ENCODE measurements at places on chromosomes 5 and 9. TPM values are rescaled to one million over a fixed set of nuclear protein-coding genes. Genes with fewer than 3 reads are reported as not detected.
A peak's percentile ranks its signal among the peaks of the same experiment; 100 is the strongest.

GGTA1 gene
- total RNA-seq, result not detected

PMPCA gene
- 63.6 TPM for total RNA-seq

DNA sequence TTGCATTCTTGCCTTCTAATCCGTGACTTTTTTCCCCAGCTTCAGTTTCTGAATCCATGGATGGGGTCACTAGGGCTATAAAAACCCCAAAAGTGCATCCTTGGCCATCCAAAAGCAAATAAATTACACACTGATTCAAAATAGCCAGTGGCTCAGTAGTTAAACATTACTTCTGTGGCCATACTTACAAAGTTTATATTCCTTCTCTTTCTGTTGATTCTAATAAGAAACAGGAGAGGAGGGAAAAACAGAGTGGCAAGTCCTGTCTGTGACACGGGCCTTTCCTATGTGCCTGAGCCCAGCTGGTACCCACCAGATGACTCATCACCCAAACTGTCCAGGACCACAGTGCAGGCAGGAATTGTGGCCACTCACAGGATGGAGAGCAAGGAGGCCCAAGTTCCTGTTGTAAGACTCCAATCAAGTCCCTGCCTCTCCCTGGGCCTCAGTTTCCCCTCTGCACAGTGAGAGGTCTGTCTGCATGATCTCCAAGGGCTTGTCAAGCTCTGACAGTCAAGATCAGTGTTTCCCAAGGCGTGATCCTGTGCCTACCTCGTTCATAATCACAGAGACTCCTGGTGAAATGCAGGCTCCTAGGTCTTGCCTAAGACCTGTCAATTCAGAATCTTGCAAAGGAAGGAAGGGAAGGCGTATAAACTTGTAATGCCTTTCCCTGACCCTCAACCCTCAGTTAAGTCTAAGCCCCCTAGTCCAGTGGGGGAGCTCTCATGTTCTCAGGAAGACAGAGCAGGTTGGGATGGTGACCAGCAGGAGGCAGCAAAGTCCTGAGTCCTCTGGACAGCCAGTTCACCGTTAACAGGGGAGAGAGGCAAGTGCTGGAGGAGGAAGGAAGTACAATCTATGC, 29.5 kb downstream of the TNIP1 start:
- peaks cover 11% of the 10 kb centered on the region for H3K4me1 ChIP-seq
- peaks cover 13% of the 10 kb centered on the region for H3K36me3 ChIP-seq
- H3K27ac ChIP-seq, result peak overlapping the region; percentile 31
- no peak overlapping the region for H3K4me3 ChIP-seq
- H3K27me3 ChIP-seq, result no peaks in the 10 kb centered on the region

GRCh38 chr5:23035555-23036090, 182.5 kb upstream of the CDH12 start:
- no peak overlapping the region for H3K4me3 ChIP-seq
- no peak overlapping the region for H3K27ac ChIP-seq
- DNase-seq, result no peak
- H3K4me1 ChIP-seq, result no peaks in the 10 kb centered on the region
- H3K36me3 ChIP-seq, result no peaks in the 10 kb centered on the region

ORM2 gene
- total RNA-seq, result 3.2 TPM

GRCh38 chr9:114238891-114239875, 83.7 kb upstream of the ORM1 start:
- H3K4me3 ChIP-seq, result no peak overlapping the region
- peak overlapping the region; percentile 39 for H3K27ac ChIP-seq
- H3K4me1 ChIP-seq, result peaks cover 4% of the 10 kb centered on the region
- peaks cover 22% of the 10 kb centered on the region for H3K36me3 ChIP-seq

CD274 gene
- 0.55 TPM for total RNA-seq

DNA sequence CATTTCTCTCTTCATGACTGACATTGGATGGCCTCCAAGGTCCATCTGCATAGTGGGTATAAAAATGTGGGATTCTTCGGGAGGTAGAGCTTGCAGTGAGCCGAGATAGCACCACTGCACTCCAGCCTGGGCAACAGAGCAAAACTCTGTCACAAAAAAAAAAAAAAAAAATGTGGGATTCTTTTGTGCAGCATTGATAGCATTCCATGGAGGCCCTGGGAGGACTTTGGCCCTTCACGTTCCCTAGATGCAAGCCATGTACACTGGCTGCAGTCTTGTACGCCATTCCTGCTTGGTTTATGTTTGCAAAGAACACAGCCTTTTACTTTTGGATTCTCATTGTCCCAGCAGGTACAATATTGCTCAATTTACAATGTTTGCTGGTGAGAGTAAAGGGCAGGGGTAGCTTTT, 157.8 kb downstream of the SLCO4C1 start:
- H3K27ac ChIP-seq, result peak overlapping the region; percentile 97
- no peaks in the 10 kb centered on the region for H3K36me3 ChIP-seq
- peaks cover 15% of the 10 kb centered on the region for H3K4me1 ChIP-seq
- no peak for DNase-seq
- no peak overlapping the region for H3K4me3 ChIP-seq

GADD45G gene
- 1.8 TPM for total RNA-seq

DNA sequence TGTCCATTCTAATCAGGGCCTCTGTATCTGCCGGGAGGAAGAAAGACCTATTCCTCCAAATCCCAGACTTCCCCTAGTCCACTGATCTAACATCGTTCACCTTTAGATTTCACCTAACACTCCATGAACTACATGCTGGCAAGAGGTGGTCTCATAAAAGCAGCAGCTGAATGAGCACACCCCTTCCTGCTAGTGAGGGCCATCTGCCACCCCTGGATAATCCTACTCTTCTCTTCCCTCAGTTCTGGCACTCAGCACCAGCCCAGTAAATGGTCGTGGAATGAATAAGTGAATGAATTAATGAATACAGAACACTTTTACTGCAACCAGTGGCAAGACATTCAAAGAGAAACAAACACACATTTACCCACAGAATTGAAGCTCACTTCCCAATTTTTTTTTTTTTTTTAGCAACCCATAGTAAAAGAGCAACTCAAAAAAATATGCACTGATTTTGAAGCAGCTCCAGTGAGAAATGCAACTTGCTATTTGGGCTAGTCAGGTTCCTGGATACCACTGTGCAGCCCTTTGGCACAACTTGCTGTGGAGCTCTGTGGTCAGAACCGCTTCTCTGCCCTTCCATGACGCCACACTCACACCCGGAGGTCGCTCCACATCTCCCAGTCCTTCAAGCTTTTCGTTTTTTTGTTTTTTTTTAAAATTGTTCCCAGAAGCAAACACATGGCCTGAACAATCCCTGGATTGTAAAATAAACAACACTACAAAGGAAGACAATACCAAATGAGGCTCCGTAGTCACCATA, 6.2 kb downstream of the RNF183 start:
- no peak for DNase-seq
- H3K27ac ChIP-seq, result no peak overlapping the region

ENTPD2 gene
- total RNA-seq, result 0.51 TPM

GRCh38 chr5:113382731-113383130, 52.1 kb downstream of the TSSK1B start:
- H3K4me1 ChIP-seq, result peaks cover 8% of the 10 kb centered on the region
- no peak overlapping the region for H3K27ac ChIP-seq
- no peaks in the 10 kb centered on the region for H3K27me3 ChIP-seq
- H3K36me3 ChIP-seq, result no peaks in the 10 kb centered on the region

ARID3C gene
- 12.0 TPM for total RNA-seq

DNA sequence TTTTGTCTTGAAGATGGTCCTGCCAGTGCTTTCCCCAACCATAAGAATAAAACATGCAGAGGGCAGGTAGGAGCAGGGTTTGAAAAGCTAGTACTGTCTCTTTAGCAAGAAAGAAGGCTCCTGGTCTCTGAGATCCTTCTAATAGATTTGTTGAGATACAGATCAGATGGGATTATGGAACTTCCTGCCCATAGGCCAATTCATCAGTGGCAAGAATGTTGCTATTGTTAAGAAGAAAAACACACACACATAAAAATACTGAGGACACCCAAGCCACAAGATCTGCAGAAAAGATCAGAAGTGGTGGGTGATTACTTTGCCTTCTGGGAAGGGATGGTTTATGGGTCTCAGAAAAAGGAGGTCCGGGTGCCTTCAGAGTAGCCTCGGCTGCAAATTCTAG, 59.8 kb downstream of the TNC start:
- no peaks in the 10 kb centered on the region for H3K36me3 ChIP-seq
- H3K27me3 ChIP-seq, result peaks cover 3% of the 10 kb centered on the region
- no peak overlapping the region for H3K27ac ChIP-seq
- DNase-seq, result no peak
- H3K4me1 ChIP-seq, result no peaks in the 10 kb centered on the region

- H3K27me3 ChIP-seq, result peaks cover 16% of the 10 kb centered on the region
- H3K4me1 ChIP-seq, result peaks cover 8% of the 10 kb centered on the region
- H3K27ac ChIP-seq, result no peak overlapping the region
- no peak overlapping the region for H3K4me3 ChIP-seq
- H3K36me3 ChIP-seq, result no peaks in the 10 kb centered on the region
These were observed 56.2 kb upstream of the LPAR1 start for GRCh38 chr9:111094433-111094924.

CCIN gene
- not detected for total RNA-seq

DNA sequence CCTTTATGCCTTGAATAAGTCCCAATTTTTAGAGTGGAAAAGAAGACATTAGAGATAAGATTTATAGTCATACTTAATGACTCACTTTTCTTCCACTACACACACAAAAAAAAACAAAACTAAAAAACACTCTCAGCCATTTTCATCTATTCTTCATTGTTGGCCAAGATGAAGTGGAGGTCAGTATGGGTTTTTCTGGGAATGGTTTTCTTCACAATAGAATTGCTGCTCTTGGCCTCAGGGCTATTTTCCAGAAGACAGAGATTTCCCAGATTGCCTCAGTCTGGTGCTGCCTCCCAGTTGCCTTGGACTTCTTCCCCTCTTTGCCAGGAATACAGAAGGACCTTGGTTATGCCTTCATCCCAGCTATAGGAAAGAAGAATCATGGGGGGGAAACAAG, 463.7 kb downstream of the TMEM232 start:
- DNase-seq, result no peak
- peaks cover 7% of the 10 kb centered on the region for H3K4me1 ChIP-seq
- no peaks in the 10 kb centered on the region for H3K27me3 ChIP-seq
- no peaks in the 10 kb centered on the region for H3K36me3 ChIP-seq
- H3K4me3 ChIP-seq, result no peak overlapping the region

ZFP2 gene
- total RNA-seq, result 4.9 TPM
